ENCODE measurements at places on chromosomes 2 and 18.

GRCh38 chr18:27797484-27797883 is 379.4 kb downstream of the CDH2 start:
- DNase-seq = no peak

GRCh38 chr2:133884739-133885381 is 316.6 kb upstream of the NCKAP5 start:
- DNase-seq = no peak

DNA sequence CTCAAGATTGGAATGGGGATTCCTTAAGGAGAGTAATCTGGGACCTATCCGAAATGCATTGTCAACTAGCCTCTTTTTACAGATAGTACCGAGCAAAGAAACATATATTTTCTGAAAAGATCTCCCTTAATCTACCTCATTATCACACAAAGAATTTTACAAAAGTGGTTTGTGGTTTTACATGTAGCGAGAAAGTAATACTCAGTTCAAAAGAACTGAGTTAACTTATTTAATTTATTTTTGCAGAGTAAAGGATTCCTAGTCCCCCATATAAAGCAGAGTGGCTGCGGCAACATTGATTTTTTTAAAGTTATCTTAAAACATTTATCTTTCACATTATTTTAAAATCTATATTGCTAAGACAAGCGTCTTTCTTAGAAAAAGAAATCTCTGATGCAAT is 15.9 kb upstream of the SOS1 start:
- DNase-seq = no peak

DNA sequence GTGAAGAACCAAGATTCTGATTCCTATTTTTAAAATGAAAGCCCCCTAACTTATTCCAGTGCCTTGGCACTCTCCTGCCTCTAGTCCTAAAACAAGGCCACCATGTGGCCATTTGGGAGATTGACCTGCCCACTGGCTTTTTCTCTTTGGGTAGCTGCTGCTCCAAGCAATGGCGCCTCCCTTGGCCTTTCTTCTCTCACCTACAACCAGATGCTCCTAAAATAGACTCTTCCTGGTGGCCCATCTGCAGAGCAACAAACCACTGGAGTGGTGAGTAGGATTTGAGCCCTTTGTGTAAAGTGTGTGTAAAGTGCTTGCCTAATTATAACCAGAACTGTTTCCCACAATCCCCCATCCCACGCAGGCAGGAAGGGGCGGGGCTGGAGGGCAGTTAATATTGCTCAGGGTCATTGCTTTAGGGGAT is 114.2 kb downstream of the FHOD3 start:
- no peak for DNase-seq

DNA sequence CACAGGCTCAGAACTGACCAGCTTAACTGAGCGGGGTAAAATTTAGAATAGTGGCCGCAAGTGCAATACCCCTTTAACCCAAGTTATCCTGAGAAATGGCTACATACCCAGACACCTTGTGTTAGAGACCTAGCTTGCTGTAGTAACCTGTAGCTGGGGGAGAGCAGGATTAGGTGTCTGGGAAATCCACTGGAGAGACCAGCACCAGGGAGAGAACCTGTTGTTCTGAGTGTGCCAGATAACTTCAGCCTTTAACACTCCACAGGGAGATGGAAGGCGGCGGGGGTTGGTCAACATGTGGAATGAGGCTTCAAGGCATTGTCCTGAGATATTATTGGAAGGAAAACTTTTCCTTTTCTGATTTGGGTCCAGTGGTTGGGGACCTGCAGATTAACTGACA is 356.0 kb downstream of the PTPRM start:
- DNase-seq = no peak

GRCh38 chr2:25063876-25064660 is 22.2 kb downstream of the EFR3B start:
- no peak for DNase-seq

GRCh38 chr2:189252991-189253675 is 73.6 kb upstream of the COL5A2 start:
- no peak for DNase-seq

- no peak for DNase-seq
These were observed 92.0 kb downstream of the ARMC9 start for GRCh38 chr2:231290321-231291015.

- no peak for DNase-seq
These were observed 84.5 kb downstream of the PTRHD1 start for GRCh38 chr2:24708537-24709152.

Measured in activated CD8-positive, alpha-beta memory T cell treated with anti-CD3 and anti-CD28 coated beads for 1 hour (primary cell).